HCT116 (cell line): ENCODE measurements at places on chromosomes 6 and 20.

DNA sequence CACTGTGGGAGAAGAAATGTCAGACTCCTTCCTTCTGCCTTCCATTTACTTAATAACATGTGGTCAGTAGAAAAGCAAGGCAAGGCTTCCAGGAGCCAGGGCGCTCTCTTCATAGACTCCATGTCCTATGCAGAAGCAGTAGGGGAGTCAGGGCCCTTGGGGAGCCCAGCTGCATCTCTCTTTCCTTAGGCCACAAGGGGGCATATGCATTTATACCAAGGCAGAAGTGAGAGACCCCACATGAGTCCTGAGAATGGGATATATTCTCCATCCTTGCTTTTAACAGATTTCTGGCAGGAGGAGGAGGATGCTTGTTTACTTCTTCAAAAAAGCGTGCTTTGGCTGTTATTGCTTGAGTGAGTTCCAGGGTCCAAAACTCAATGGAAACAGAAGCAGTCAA lies 198.5 kb downstream of the HIVEP2 start:
- no peak for DNase-seq

DNA sequence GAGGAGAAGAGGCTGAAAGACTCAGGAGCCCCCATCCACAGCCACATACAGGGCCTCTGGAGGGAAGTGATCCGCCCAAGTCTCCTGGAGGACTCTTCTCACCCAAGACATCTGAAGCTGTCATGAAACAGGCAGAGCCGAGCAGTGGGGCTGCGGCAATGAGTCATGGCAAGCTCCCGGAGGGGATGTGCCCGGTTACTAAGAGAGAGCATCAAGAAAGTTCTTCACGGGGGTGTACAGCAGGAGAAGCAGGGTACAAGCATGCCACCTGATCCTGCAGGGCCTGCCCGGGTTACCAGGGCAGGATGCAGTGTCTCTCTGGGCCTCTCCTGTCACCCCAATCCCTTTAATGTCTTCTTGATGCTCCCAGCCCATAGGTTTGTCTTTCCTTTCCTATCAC lies 21.1 kb downstream of the TRIM26 start:
- DNase-seq, result no peak

GRCh38 chr20:13119583-13119982 lies 101.5 kb upstream of the ISM1 start:
- peak; percentile 51 for DNase-seq

DNA sequence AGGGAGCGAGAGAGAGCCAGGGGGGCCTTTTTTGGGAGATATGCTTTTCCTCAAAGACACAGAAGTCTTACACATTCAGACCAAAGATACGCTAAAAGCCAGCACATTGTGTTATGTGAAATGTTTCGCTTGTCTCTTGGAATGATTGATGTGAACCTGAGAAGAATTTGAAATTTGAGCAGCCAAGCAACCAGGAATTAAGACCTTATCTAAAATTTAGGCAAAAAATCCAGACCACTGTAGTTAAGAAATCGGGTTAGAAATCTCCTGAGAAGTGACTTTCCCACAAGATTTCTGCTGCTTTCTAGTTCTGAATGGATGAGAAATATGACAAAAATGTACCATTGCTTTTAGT lies 223.2 kb upstream of the GMDS start:
- DNase-seq, result no peak

DNA sequence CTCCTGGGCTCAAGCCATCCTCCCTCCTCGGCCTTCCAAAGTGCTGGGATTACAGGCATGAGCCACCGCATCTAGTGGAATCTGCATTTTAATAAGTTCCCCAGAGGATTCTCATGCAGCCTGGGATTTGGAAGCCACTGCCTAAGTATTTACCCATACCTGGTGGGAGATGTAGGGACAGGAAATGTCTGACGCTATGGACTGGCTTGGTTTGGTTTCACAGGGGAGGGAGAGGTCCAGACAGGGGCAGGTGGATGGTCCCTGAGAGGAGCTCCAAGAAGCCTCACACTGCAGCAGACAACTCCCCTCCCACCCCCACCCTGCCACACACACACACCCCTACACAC lies 4.4 kb downstream of the VSTM2L start:
- DNase-seq, result no peak

DNA sequence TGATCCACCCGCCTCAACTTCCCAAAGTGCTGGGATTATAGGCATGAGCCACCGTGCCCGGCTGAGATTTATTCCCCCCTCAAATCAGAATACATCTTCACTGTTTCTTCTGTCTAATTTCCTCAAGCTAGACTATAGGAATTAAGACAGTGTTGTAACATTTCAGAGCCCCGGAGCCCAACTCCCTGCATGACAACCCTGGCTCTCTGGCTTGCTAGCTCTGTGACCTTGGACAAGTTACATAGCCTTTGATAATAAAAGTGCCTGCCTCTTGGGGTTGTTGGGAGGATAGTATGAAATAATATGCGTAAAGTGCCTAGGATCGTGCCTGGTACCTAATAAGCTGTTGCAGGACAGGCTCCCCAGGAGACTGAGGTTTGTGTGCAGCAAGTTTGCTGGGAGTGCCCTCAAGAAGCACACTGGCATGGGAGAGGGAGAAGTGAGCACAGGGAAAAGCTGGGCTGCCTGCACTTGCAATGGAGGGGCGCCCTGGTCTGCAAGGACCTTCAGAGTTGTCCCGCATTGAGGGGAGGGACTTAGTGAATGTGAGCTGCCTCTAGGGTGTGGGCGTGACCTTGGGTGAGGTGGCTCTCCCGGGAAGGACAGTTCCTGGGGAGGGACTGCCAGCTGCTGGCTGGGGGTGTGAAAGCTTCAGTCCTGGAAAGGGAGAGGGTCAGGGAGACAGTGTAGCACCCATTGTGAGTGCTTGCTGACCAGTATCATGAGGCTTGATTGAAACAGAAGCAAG lies 43.4 kb downstream of the TAF8 start:
- DNase-seq, result no peak
